ENCODE measurements at places on chromosomes 4 and X.

GRCh38 chr4:11735651-11736050 is 307.0 kb upstream of the HS3ST1 start:
- no peak for DNase-seq

GRCh38 chrX:84441143-84441542 is 61.1 kb downstream of the HDX start:
- no peak for DNase-seq

DNA sequence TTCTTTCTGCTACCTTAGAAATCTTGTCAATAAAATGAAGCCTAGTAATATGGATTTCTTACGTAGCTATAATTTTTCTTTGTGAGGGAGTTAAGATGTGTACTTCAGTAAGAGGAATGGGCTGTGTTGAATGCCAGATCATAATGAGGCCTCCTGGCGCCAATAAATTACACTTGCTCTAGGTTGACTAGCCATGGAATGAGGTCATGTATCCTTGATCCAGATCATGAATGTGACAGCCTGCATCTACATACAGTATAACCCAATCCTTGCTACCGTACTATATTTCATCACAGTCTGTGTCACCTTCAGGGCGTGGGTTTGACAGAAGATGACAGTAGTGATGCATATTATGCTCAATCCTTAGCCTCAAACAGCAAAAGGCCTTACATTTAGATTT is 36.2 kb downstream of the NHS start:
- DNase-seq, result no peak

DNA sequence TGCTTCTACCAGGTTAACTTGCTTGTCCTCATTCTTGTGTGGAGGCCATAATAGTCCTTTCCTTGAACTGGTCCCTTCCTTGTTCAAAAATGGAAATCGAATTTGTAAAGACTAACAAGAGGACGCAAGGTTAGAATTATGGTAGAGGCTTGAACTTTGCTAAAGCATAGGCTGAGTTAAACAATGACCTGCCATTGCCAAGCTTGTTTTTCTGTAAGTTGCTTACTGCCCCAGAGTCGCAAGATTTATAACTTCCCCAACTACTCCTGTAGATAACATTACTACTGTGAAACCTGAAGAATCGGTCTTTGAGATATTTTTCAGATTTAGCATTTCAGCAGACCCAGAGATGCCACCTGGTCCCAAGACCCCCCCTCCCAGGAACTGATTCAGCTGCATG is 45.3 kb downstream of the RAB33B start:
- no peak for DNase-seq

GRCh38 chr4:84678976-84679744 is 96.2 kb downstream of the CDS1 start:
- no peak for DNase-seq

DNA sequence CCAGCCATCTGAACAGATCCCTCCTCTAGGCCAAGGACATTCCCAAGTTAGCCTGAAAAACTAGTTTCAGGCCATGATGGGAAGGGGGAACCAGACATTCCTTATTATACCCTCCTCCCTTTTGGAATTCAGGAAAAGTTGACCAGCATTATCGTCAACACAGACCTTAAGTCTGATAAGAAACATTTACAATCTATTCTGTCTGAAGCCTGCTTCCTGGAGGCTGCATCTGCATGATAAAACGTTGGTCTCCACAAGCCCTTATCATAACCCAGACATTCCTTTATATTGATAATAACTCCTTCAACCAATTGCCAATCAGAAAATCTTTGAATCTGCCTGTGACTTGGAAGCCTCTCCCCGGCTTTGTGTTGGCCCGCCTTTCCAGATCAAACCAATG is 44.3 kb downstream of the EFHC2 start:
- no peak for DNase-seq

- DNase-seq, result no peak
Measured at GRCh38 chr4:102799816-102800215, 27.5 kb downstream of the UBE2D3 start.
